ENCODE measurements at places on chromosomes 11 and 22. TPM values are rescaled to one million over a fixed set of nuclear protein-coding genes. Genes with fewer than 3 reads are reported as not detected.
A peak's percentile ranks its signal among the peaks of the same experiment; 100 is the strongest.

Gene SYT7
- 39.7 TPM for total RNA-seq

GRCh38 chr11:83543706-83544439, 257.7 kb upstream of the CCDC90B start:
- no peak for DNase-seq

DNA sequence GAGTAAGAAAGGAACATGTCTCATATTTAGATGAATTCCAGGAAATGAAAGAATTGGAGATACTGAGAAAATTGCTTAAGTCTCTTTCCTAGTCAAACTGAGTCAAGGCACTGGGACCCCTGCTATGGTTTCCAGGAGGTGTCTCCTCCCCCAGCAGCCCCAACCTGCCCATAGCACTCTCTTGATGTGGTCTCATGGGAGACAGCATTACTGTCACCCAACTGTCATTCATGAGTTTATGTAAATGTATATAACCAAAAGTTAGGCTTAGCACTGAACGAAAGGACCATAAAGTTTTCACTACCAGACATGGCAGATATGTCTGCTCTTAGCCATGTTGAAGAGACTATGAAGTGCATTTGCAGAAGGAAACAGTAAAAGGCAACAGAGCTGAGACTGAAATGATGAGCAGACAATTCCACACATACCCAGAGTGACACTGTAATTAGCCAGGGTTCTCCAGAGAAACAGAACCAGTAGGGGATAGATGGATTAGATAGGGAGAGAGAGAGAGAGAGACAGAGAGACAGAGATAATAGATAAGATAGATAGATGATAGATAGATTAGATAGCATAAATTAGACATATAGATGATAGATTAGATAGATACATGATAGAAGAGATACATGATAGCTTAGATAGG, 328.1 kb downstream of the BRD1 start:
- no peak for DNase-seq

Gene EFCAB6
- 1.7 TPM for total RNA-seq

DNA sequence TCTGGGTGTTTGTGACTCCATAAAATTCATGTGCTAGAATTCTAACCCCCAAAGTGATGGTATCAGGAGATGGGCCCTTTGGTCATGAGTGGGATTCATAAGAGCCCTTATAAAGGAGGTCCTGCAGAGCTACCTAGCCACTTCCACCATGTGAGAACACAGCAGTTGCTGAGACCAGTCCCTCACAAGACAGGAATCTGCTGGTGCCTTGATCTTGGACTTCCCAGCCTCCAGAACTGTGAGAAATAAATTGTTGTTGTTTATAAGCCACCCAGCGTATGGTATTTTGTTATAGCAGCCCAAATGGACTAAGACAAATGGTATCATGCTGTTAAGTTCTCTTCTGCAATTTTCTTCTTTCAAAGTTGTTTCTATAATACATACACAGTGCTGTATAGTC, 1.5 kb upstream of the PLAAT5 start:
- DNase-seq = no peak

Gene CFAP300
- 2.2 TPM for total RNA-seq

GRCh38 chr11:65440831-65441499, 18.4 kb downstream of the NEAT1 start:
- peak; percentile 10 for DNase-seq

Gene APOL5
- not detected for total RNA-seq

DNA sequence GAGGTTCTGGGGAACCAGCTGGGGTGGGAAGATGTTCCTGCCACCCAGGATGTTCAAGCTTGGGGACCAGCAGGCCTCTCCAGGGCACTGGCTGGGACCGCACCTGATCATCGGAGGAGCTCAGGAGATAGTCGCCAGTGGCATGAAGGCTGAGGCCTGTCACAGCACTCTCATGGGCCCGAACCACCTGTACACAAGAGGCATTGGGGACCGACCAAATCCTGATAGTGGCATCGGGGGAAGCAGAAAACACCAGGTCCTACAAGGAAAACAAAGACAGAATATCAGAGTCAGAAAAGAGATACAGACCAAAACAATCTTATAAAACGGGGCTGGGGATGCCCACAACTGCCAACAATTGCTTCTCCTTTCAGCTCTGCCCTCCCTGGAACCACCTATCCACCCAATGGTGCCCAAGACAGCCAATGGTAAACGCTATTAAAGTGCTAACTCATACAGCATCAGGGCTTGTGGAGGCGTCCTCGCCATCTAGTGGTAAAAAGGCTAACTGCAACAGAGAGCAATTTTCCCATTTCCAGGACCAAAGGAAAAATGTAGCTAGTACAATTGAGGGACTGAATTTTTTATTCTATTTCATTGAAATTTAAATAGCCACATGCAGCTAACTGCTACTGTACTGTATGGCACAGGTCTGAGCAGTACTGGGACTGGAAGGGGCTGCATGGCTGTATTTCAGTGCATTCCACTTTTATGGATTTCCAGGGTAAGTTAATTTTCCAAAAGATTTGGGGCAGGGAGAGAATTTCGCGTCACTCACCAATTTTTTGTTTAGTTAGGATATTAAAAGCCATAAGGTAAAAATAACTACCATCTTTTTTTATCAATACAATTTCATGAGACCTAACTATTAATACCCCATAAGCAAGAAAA, 7.1 kb downstream of the PRPF19 start:
- no peak for DNase-seq

Gene TRIM48
- not detected for total RNA-seq

DNA sequence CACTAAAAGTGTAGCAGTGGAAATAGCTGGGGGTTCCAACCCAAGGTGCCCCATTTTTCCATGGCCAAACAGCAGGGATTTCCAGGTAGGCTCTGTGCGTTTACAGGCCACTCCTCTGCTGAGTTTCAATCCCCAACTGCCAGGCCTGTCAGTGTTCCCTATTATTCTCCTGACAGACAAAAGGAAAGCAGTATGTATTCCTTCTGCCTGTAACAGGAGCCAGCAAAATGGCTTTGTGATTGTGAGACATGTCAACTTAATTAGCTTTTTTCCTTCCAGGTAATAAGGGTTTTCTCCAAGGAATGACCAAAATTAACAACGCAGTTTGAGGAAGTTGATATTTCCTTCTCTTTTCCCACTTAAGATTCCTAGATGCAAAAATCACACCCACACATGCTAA, 277.1 kb upstream of the MPPED2 start:
- DNase-seq = no peak

- DNase-seq = no peak
Measured at GRCh38 chr22:37079668-37080171, 28.2 kb downstream of the KCTD17 start.

Gene OR51B5
- total RNA-seq = not detected

- no peak for DNase-seq
Measured at GRCh38 chr22:34798605-34799004, 267.4 kb upstream of the ISX start.

Gene AMPD3
- total RNA-seq = 4.7 TPM

DNA sequence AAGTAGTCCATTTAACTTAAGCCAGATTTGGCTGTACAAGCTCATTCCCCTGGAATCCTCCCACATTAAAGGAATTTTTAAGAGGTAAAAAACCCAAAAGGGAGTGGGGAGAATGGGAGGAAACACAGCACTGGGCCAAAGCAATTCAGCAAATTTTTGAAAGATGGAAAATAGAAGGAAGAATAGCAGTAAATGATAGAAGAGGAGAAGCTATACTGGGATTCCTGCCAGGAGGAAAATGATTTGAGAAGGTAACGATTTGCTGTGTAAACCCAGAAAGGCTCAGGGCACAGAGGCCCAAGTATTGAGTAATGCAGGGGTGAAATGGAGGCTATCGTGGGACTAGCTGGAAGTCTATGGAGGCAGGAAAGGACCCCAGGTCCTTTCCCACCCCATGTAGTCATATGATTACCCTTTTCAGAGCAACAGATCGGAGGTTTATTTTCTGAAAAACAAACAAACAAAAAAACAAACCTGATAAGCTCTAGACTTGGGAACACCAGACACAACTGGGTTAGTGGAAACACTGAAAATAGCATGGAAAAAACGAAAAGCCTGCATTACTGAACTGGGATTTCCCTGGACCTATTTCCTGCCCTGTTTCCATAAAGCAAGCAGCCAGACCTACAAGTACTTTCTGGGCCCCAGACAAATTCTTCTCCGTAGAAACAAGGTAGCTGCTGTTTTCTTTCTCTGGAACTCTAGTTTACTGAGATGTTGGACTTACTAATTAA, 140.0 kb downstream of the SWAP70 start:
- no peak for DNase-seq

Gene MS4A12
- not detected for total RNA-seq

- no peak for DNase-seq
Measured at GRCh38 chr11:126628790-126629621, 273.5 kb downstream of the ST3GAL4 start.

Gene KDM4D
- total RNA-seq = 0.80 TPM

Data from left cardiac atrium (tissue), 4 donors.